NCI-H2081 (cell line): ENCODE measurements at places on chromosomes 16 and 17.

DNA sequence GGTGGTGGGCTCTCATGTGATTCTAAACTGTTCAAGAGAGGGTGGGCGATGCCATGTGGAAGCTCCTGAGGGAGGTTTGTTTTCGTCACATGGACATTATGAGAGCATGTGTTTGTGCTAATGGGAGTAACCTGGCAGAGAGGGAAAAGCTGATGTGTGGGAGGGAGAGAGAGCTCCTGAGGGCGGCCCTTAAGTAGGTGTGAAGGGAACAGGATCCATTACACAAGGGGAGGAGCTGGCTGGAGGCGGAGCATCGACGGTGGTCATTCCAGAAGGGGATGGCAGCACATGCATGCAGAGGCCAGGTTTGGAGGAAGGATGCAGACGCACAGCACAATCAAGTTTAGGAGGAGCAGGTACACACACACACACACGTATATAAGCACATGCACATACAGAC, 197.5 kb downstream of the RPTOR start:
- DNase-seq: no peak

- peak; percentile 65 for DNase-seq
Measured at GRCh38 chr16:29700253-29700987, 21.4 kb downstream of the QPRT start.

- no peak for DNase-seq
Measured at GRCh38 chr16:54143934-54144571, 142.5 kb downstream of the IRX3 start.

DNA sequence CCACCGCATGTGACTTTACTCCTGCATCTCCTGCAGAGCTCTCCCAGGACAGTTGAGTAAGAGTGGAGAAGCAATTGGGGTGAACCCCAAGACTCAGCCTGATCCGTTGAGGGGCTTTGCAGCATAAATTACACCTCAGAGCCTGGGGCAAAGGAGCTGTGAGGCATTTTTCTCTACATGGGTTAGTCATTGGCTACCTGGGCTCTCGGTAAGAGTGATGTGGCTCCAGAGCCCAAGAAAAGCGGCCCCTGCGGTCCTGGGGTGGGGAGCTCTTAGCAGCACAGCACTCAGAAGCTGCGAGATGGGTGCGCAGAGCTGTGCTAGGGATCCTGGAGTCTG, 40.4 kb upstream of the C16orf78 start:
- no peak for DNase-seq

- no peak for DNase-seq
Measured at GRCh38 chr17:33267851-33268548, 25.1 kb downstream of the ASIC2 start.

- DNase-seq: no peak
Measured at GRCh38 chr16:10497132-10498101, 83.0 kb downstream of the EMP2 start.

- DNase-seq: no peak
Measured at GRCh38 chr16:23249830-23250229, 52.3 kb upstream of the SCNN1B start.

DNA sequence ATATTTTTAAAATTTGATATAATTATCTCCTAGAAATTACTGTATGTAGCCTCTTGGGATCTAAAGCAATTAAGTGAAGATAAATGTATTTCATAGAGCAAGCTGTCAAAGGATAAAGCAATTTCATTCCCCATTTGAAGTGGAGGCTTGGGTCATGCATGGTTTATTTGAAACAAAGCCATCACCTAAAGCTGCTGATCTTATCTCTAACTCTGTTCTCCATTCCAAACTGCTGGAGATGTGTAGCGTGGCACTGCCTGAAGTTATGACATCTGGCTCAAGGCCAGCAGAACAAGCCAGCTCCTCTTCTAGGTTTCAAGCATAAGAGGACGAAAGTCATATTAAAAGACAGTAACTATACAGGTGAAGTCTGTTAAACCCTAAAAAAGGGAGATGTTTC, 83.9 kb downstream of the HIC1 start:
- no peak for DNase-seq

DNA sequence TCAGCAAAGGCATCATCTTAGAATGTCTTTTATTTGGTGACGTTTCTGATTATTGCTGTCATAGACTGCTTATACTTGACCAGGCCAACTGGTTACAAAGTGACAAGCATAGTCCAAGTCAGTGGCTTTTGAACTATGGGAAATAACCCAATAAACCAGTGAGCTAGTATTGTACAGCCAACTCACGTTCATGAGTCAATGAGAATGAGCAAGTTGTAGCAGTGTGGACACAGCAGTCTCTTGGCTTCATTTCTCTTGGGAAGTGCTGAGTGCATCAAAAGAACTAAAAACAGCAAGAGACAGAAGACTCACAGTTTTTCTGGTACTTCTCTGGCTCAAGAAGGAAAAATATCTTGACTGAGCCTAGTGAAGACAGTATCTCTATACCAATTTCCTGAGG, 36.9 kb upstream of the CRISPLD2 start:
- no peak for DNase-seq
